ENCODE measurements at places on chromosomes 16 and 17. TPM values are rescaled to one million over a fixed set of nuclear protein-coding genes. Genes with fewer than 3 reads are reported as not detected.

- DNase-seq = no peak
These were observed 33.3 kb downstream of the GLG1 start for GRCh38 chr16:74573622-74574021.

DNA sequence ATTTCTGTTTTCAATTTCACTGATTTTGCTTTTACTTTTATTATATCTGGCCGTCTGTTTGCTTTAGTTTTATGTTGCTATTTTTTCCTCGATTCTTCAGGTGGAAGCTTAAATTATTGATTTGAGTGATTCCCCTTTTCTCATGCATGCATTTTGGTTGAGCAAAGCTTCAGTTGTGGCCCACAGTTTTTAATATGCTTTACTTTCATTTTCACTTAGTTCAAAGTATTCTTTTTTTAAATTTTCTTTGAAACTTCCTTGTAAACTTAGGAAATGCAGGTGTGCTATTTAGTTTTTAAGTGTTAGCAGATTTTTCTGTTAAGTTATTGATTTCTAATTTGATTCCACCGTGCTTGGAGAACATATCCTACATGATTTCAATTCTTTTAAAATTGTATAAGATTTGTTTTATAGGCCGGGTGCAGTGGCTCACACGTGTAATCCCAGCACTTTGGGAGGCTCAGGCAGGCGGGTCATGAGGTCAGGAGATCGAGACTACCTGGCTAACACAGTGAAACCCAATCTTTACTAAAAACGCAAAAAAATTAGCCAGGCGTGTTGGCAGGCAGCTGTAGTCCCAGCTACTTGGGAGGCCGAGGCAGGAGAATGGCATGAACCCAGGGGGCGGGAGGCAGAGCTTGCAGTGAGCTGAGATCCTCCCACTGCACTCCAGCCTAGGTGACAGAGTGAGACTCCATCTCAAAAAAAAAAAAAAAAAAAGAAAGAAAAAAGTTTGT lies 531.2 kb downstream of the KIF2B start:
- DNase-seq = no peak

- DNase-seq = peak; percentile 20
These were observed 1.3 kb downstream of the RBBP6 start for GRCh38 chr16:24540602-24541210.

DNA sequence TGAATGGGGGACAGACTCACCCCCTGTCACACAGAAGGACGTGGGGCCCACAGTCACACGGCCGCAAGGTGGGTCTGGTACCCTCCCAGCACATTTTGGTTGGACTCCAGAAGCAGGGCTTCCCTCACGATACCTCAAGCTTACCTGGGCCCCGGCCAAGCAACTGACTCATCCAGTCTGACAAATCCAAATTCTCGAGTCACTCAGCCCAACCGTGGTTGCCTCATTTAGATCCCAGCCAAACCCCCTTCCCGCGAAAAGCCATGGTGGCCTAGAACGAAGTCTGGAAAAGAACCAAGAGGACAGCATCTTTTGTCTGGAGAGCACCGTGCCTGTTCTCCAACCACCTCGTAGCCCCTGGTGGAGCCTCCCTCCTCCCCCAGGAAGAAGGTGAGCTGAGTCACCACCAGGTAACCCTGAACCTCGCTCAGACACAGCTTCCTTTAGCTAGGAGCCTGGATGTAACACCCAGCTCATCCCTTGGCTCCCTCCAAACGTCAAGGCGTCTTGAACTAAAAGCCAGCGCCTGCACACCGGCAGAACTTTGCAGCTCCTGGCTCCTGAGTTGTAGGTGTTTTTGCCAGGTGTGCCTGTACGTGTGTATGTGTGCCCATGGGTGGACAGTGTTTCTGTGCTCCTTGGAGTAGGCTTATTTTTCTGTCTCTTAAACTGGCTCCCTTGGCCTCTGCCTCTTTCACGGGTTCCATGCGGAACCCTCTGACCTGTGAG lies 78.9 kb downstream of the CMIP start:
- no peak for DNase-seq

DNA sequence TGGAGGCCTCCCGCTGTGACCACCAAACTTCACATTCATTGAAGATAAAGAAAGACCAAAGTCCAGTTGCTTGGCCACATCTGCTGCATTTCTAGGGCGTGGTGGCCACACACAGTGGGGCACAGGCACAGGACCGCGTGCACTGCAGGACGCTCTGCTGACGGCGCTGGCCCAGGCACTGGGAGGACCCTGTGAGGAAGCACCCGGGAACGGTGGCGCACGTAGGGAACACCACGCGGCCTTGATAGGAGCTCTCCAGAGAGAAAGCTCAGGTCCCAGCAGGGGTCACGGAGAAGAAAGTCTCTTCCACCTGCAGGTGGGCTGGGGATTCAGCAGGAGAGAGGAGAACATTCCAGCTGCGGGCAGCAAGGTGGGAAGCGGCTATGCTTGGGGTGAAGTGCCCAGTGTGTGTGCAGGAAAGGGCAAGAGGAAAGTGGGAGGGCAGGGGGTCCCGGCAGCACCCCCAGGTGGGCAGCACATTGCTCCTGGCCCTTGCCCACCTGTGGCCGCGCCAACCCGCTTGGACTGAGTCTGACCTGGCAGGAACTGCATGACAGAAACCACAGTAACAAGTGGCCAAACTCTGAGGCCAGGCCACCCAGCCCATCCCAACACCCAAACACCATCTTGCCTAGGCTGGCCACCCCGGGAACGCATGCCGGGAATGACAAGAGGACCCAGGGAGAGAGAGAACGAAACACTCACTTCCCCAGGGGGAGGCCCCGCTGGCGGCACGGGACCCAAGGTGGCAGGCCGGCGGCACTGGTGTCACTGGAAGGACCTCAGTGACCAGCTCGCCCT lies 32.8 kb downstream of the TBC1D16 start:
- DNase-seq = no peak

- DNase-seq = no peak
These were observed 13.0 kb upstream of the ABCA5 start for GRCh38 chr17:69339937-69340336.

- no peak for DNase-seq
These were observed 654 bp downstream of the TNFAIP1 start for GRCh38 chr17:28335959-28336871.

GRCh38 chr17:958712-959451 lies 20.7 kb downstream of the NXN start:
- DNase-seq = no peak

DNA sequence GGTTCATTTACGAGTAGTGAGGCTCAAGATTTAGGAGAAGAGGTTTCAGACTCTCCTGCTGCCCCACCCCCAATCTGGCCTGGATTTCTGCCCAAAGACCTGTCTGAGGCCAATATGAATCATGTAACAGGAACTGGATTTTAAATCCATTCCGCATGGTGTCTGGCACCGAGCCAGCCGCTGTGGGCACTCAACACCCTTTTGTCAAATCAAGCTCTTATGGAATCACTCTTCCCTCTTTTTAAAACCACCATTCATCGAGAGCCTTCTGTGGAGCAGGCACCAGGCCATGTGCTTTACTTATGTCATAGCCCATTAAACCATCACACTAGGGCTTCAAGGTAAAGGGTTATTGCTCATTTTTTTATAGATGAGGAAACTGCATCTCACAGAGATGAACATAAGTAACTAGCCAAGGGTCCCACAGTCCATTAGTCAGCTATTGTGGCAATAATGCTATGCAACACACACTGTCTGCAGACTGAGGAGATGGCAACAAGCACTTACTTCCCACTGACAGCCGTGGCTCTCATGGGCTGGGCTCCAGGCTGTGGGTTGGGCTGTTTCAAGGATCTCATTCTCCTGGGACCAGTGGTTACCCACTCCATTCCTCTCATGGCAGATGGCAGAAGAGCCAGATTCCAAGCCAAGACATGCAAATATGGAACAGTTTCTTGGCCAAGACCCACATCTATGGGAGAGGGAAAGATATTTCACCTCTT lies 93.6 kb downstream of the WSCD1 start:
- no peak for DNase-seq

GRCh38 chr17:7176841-7177190 lies 2.4 kb downstream of the ASGR1 start:
- DNase-seq = no peak

DNA sequence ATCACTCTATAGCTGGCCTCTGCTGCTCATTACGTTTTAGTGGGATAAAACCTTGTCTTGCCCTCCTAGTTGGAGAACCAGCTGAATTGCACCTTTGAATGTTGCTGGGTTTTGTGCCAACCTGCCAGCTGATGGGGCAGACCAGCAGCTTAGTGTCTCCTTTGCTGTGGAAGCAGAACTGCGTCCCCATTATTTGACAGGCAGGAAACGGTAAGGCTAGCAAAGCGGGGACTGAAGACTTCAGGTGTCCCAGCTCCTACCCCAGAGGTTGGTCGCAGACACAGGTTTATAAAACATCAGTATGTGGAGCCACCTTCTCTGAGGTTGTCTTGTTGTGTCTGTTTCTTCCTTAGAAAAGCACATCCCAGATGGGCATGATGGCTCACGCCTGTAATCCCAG lies 158.1 kb downstream of the PRKCA start:
- DNase-seq = no peak

GRCh38 chr16:9124908-9125584 lies 33.6 kb downstream of the HAPSTR1 start:
- DNase-seq = no peak

- DNase-seq = no peak
These were observed 7.4 kb upstream of the GOSR2 start for GRCh38 chr17:46915596-46915995.

GRCh38 chr16:57476546-57477410 lies 9.5 kb downstream of the DOK4 start:
- DNase-seq = no peak

GRCh38 chr17:66560691-66561090 lies 258.3 kb downstream of the PRKCA start:
- no peak for DNase-seq

DNA sequence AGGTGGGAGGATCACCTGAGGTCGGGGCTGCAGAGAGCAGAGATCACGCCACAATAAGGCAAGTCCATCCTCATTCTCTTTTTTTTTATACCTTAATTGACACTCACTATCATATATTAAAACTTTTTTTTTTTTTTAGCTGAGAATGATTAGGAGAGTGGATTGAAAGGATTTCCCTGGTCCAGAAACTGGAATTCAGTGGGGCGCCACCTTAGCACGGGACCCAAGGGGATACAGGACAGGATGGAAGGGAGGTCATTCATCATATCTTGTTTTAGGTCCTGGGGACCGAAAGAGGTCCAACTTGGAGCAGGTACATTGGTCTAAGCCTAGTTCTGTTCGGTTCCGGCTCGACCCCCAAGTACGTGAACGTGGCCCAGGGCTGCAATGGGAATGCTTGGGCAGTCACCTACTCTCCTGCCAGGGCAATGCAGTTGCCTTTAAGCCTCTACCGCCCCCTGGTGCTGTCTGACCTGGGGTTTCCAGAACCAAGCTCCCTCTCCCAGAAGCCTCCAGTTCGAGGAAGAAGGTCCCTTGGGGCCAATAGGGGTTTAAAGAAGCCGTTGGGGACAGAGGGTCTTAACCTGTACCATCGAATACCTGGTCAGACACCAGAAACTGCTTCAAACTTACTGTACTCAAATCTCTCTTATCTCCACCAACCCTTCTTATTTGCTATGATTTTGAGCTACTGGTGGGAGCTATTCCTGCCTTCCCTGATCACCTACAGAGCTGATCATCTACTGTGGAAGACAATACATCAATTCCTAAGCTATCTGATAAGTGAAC lies 19.9 kb upstream of the GPATCH8 start:
- DNase-seq = peak; percentile 25

GRCh38 chr17:50620858-50621257 lies 13.8 kb upstream of the ABCC3 start:
- no peak for DNase-seq

DNA sequence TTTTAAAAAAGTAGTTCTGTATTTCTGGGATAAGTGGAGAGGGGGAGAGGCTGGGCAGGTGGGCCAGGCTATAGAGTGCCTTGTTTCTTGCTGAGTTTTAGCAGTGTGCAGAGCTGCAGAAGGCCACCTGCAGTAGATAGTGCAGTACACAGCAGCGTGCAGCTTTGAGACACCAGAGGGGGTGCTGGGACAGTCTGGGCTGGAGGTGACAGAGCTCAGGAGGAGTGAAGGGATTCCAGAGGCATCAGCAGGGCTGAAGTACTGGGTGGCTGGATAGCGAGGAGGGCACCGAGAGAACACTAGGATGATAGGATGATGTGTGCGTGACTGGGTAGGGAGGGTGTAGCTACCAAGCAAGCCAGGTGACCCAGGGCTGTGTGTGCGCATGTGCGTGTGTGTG lies 26.6 kb downstream of the LCMT1 start:
- no peak for DNase-seq

DNA sequence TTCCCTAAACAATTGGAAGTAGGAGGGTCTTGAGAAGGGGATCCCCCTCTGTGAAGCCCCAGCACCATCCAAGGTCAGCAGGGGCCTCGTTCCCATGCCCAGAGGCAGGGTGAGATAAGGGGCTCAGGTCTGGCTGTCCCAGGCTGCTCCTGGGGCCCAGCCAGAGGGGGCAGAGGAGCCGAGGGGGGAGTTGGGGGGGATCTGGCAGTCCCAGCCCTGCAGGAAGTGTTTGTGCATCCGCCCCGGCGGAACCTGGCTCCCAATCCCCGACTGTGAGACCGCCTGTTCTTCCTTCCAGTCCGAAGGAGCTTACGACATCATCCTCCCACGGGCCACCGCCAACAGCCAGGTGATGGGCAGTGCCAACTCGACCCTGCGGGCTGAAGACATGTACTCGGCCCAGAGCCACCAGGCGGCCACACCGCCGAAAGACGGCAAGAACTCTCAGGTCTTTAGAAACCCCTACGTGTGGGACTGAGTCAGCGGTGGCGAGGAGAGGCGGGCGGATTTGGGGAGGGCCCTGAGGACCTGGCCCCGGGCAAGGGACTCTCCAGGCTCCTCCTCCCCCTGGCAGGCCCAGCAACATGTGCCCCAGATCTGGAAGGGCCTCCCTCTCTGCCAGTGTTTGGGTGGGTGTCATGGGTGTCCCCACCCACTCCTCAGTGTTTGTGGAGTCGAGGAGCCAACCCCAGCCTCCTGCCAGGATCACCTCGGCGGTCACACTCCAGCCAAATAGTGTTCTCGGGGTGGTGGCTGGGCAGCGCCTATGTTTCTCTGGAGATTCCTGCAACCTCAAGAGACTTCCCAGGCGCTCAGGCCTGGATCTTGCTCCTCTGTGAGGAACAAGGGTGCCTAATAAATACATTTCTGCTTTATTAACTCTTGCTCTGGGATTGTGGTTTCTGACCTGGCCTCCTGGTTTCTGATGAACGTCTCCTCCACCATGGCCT lies 14.9 kb downstream of the GPRC5C start:
- no peak for DNase-seq

GRCh38 chr16:10995565-10995964 lies 51.2 kb downstream of the CLEC16A start:
- DNase-seq = no peak

GRCh38 chr16:4270595-4270994 lies 2.2 kb downstream of the TFAP4 start:
- no peak for DNase-seq

ST3GAL2 gene
- total RNA-seq = 37.7 TPM

TP53TG3C gene
- not detected for total RNA-seq

C17orf100 gene
- total RNA-seq = 1.6 TPM

MOSMO gene
- total RNA-seq = 16.3 TPM

C16orf78 gene
- total RNA-seq = not detected

SDR42E1 gene
- total RNA-seq = 5.9 TPM

CCDC40 gene
- total RNA-seq = 0.15 TPM

CDH8 gene
- not detected for total RNA-seq

SCGB1C2 gene
- total RNA-seq = not detected

CFAP52 gene
- total RNA-seq = not detected

SERPINF2 gene
- total RNA-seq = 0.41 TPM

APOBR gene
- total RNA-seq = 3.5 TPM

ERCC4 gene
- 15.9 TPM for total RNA-seq

ARL5C gene
- total RNA-seq = not detected

CCDC78 gene
- total RNA-seq = 5.8 TPM

C17orf107 gene
- total RNA-seq = 1.8 TPM

RANGRF gene
- total RNA-seq = 52.9 TPM

VWA3A gene
- 0.10 TPM for total RNA-seq

KRT15 gene
- not detected for total RNA-seq

DUSP14 gene
- total RNA-seq = 21.4 TPM
